ENCODE measurements at places on chromosomes 3 and 15.
A peak's percentile ranks its signal among the peaks of the same experiment; 100 is the strongest.

- DNase-seq: peak; percentile 13
These were observed 113.2 kb downstream of the PPP2R3A start for GRCh38 chr3:136078421-136079364.

DNA sequence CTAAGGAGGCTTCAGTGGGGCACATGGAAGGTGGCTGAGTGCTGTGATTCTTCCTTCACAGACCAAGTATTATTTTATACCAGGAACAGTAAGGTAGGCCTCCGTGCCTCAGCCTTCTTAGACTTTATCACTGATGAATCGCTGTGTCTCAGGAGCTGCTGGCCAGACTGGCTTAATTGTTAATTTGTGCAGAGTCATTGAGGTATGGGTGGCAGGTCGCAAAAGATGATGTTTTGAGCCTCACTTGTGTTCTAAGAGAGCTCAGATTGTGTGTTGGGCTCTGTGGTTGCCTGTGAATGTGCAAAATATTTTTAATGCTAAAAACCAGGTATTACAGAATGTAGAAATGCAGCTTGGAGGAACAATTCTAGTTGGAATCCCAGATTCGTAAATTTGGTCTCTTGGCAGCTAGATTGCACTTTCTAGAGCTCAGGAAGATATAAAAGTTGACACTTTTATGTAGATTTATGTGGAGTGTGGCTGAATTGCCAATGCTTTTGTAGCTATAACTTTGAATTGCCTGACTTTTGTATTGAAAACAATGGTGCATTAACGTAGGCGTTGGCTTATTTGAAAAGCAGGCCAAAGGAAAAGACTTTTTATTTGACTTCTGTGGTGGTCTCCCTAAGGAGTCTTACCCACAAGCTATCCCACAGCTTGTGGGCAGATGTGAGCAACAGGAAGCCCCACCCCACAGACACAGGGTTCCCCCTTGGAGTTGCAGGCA is 53.4 kb downstream of the LARS2 start:
- DNase-seq: no peak

DNA sequence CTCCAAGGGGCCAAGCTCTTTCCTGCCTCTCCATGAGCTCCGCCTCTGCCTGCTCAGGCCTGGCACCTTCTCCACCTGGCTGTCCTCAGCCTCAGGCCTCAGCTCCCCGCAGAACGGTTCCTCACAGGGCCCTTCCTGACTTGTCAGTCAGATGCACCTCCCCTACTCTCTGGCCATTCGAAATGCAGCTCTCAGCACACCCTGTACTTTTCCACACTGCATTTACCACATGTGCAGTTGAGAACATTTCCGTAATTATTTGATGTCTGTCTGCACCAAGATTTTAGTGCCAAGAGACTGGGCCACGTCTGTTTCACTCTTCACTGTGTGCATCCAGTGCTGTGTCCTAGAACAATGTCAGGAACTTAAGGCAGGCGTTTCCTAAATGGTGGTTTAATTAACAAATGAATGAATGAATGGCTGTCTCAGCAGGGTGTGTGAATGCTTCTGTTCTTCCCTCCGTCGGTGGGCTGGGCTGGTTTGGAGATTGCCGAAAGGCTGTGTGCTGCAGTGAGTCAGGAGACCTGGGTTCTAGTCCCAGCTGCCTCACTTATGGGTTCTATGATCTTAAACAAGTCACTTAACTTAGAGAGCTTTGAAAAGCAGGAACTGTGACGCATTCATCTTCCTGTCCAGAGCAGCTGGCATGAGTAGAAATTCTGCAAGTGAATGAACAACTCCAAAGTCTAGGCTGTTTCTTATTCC is 5.4 kb downstream of the MUC4 start:
- DNase-seq: no peak

- DNase-seq: no peak
These were observed 1065.2 kb downstream of the ZPLD1 start for GRCh38 chr3:103499967-103500366.

DNA sequence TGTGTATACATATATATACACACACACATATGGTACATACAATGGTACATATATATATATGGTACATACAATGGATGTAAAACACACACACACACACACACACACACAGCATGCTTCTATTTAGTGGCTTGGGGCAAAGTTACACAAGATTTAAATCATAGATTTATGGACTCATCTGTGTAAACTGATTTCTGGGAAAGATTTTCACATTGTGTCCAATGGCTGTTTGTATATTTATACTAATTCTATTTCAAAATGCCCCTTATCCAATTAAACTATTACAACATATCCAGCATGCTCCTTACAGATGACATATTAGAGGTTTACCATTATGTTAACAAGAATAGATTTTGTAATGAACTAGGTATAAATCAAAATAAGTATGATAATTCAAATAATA is 94.9 kb downstream of the ANO10 start:
- no peak for DNase-seq

- DNase-seq: no peak
These were observed 51.1 kb downstream of the SERP1 start for GRCh38 chr3:150495149-150495548.

DNA sequence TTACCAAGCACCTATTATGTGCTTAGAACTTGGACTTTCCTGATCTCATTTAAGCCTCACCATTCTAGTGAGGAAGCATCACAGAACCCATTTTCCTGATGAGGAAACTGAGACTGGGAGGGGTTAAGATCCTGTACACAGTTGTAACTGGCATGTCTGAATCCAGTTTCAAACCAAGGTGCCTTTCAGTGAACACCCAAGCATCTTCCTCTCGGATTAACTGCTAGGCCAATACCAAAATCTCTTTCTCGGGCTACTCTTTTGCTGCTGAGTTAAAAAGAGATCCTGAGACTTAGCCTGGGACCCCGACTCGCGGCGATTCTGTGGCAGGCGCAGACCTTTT is 578 bp upstream of the CEMIP start:
- no peak for DNase-seq

All from hindlimb muscle (tissue), 1 donor.